Activated T-helper 9 cell treated with anti-CD3 and anti-CD28 coated beads, Interleukin-2, amount 50 U/mL, for 16 hours (primary cell): ENCODE measurements at places on chromosomes 7 and 10.

GRCh38 chr10:94138391-94138790 is 144.7 kb downstream of the PLCE1 start:
- DNase-seq = no peak

GRCh38 chr7:133775201-133775600 is 351.9 kb upstream of the LRGUK start:
- no peak for DNase-seq

- DNase-seq = peak; percentile 5
Measured at GRCh38 chr7:87058744-87059524, 520 bp downstream of the ELAPOR2 start.

- DNase-seq = peak; percentile 85
Measured at GRCh38 chr10:132452651-132453469, 55.9 kb downstream of the PWWP2B start.

DNA sequence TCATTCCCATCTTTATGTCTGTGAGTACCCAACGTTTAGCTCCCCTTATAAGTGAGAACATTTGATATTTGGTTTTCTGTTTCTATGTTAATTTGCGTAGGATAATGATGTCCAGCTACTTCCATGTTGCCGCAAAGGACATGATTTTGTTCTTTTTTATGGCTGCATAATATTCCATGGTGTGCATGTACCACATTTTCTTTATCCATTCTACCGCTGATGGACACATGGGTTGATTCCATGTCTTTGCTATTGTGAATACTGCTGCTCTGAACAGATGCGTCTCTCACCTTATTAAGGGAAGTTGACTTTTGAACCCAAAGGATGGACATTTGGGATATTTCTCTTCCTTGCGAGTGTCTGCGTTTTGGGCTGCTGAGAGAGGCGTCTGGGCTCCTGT is 50.2 kb downstream of the GTF2IRD1 start:
- no peak for DNase-seq

- DNase-seq = no peak
Measured at GRCh38 chr10:51000164-51000563, 74.1 kb upstream of the PRKG1 start.

DNA sequence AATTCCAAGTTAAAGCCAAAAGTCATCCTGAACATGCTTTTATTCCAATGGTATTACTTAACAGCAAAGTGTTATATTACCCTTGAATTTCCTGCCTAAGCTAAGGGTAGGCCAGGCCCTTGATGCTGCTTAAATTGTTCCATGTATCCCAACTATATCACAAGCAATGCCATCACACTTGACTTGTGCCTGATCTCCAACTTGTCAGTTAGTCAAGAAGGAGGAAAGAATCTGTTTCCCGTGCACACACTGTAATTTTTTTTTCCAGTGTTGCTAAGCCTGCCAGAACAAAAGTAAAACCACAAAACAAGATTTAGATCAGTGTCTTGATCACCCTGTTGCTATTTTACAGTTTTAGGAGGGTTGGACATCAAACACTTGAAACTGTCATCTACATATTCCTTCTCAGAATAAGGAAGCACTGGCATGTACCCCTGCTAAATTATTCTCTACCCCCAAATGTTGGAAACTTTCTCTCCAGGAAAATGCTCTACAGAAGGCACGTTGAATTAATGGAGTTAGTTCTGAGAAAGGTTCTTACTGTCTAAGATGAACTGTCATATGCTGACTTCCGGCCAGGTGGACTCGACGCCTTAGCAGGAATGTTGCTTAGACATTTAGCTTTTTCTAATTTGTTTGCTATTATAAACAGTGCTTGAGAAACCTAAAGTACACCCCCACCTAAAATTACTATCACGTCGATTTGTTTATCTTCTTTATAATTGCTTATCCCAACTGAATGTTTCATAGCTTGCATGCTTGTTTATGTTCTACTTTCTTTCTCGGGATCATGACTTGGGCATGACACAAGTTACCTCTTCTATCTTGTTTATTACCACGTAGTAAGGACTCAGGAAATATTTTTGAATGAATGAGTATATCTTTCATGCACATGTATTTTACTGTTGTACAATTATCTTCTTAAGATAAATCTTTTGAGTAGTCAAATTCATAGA is 105.5 kb upstream of the ZNF438 start:
- no peak for DNase-seq

DNA sequence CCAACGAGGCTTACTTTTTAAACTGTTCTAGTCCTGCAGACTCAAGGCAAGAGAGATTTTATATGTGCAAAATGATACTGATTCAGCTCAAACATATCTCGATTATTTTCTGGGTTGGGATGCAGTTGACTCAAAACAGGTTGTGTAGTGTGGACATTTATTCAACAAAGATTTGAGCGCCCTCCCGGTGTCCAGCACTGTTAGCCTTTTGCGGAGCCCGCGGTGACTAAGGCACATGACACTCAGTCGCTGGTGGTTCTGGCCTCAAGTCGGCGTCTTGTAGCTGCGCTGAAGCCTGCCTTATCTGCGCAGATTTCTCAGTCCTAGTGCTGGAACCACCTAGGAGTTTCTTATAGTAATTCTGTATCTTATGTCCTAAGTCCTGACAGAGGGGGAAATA is 938 bp upstream of the CADPS2 start:
- no peak for DNase-seq

DNA sequence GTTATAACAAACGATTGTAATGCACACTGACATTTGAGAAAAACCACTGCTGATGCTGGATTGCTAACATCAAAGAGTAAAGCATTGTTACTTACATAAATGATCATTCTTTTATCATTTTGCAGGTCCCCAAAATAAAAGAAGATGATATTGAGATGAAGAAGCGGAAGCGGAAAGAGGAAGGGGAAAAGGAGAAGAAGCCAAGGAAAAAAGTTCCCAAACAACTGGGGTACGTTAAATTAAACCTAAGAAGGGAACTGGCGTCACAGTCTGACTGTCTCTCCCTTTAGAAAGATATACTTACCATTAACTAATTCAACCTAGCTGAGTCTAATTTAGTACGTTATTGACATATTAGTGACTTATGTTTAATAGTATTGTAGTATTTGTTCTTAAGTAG is 28.1 kb downstream of the UBN2 start:
- no peak for DNase-seq

- DNase-seq = no peak
Measured at GRCh38 chr7:110502888-110503465, 588.0 kb upstream of the LRRN3 start.

- no peak for DNase-seq
Measured at GRCh38 chr7:111753968-111754367, 191.7 kb upstream of the IMMP2L start.

GRCh38 chr10:119755446-119755845 is 29.6 kb downstream of the INPP5F start:
- DNase-seq = no peak

GRCh38 chr10:78176320-78177317 is 143.0 kb downstream of the RPS24 start:
- DNase-seq = no peak

DNA sequence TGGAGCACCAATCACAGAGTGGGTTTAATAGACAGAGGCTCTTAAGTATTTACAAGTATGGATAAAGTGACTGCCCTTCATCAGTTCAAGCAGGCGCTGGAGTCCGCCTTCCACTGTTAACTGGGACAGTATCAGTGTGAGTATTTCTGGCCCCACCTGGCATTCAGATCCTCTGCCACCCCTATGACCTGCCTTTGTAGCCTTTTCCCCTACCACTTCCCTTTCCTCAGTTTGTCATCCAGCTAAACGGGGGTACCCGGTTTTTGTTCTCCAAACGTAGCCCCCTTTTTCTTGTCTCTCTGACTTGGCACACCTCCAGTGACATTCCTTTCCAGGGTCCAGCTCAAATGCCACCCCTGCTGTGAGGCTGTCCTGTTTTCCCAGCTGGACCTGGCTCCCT is 134.4 kb downstream of the SNX10 start:
- DNase-seq = no peak

- no peak for DNase-seq
Measured at GRCh38 chr7:132066761-132067171, 509.5 kb downstream of the PLXNA4 start.

- no peak for DNase-seq
Measured at GRCh38 chr7:149291036-149291780, 29.2 kb downstream of the ZNF783 start.

- no peak for DNase-seq
Measured at GRCh38 chr10:77279207-77279606, 358.4 kb downstream of the KCNMA1 start.

- no peak for DNase-seq
Measured at GRCh38 chr10:60917331-60918280, 26.4 kb downstream of the RHOBTB1 start.

GRCh38 chr10:4131407-4132215 is 346.6 kb upstream of the KLF6 start:
- no peak for DNase-seq

DNA sequence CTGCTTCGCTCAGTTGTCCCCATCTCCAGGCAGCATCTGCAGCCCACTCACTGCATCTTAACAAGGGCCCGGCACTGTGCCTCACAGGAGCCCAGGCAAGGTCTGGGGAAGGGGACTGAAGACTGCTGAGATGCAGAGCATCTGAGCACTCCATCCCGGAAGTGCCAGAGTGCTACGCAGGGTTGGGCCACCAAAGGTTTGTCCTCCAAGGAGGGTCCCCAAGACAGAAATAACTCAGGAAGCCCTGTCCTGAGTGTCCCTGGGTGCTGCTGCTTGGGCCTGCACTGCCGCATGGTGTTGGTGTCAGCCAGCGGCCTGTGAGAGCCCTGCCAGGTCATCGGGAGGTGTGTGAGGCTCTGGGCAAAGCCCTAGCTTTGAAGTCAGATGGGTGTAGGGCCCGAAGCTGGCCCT is 288.2 kb upstream of the ZMIZ1 start:
- no peak for DNase-seq

GRCh38 chr10:30027057-30028005 is 32.1 kb downstream of the JCAD start:
- peak; percentile 68 for DNase-seq

DNA sequence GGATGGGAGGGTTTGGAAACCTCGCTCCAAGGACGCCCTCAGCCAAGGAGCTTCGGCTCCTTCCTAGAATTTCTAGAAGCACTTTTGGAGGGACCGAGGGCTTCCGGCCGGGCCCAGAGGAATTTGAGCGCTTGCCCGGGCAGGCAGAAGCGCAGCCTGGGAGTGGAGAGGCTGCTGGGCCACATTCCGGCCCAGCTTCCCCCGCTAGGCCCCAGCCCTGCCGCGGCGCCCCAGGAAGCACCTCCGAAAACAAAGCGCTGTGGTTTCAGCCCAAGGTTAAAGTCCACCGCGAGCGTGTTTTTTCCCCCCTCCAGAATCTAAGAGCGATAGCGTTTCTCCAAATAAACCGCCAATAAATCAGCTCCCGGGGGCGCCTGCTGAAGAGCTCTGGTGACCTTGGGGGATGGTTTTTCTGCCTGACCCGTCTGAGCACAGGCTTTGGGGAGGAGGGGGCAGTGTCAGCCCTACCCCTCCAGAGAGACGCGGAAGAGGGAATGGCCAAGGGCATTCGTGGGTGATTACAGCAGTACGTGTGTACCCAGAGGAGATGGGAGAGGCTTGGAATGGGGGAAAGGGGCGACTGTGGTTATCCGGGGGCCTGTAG is 5.7 kb upstream of the TNRC18 start:
- DNase-seq = no peak

DNA sequence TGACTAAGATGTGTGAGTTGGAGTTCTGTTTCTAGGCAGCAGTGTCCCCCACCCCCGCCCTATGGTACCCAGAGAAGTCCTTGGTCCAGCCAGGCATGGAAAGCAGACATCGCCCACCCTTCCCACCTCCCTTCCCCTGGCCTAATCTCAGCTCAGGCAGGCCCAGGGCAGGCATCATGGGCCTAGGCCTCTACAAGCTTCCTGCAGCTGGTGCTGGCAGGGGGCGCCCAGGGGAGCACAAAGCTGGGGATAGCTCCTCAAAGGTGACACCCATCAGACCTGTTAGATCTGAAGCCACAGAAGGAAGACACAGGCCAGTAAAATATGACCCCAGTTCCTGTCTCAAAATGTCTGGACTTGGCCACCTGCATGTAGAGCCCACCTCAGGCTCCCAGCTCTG is 18.9 kb upstream of the UNC5B start:
- DNase-seq = no peak

DNA sequence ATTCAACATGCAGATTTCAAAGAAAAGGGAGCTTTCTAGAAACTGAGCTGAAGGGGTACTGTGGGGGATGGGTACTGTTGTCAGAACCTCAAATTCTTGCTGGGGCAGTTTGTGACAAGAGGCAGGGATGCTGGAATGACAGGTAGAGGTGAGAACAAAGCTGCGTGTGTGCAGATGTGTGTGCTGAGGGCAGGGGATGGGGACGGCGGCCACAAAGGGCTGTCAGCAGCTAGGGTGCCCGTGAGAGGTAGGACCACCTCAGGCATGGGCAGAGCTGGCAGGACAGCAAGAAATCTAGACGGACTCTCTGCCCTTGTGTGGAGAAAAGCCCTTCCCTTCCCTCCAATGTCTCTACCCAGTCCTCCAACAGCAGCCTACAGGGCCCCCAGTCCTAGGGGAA is 14.4 kb upstream of the BAZ1B start:
- DNase-seq = no peak

DNA sequence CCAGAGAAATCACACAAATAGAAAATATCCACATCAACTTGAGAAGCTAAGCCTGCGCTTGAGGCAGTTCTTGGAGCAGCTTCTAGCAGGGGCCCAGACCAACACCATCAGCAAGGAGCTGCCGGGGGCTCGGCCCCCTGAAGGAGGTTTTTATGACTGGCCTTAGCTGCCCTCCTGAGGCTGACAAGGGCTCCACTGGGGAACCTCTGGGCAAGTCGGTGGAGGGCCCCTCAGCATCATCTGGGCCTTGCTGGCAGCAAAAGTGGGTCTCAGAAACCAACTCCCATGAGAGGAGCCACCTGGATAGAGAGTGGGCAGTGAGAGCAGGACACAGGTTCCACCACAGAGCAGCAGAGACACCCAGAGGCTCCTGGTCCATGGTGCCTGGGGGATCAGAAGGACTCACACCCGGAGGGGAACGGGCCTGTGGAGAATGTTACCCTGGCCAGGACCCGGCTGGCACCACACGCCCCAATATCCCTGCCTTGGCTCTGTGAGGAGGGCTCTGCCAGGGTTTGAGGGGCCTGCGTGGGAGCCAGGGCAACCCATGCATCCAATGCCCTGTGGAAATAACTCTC is 55.9 kb downstream of the NEUROG3 start:
- no peak for DNase-seq

- DNase-seq = no peak
Measured at GRCh38 chr10:15879663-15880062, 19.4 kb upstream of the MINDY3 start.

DNA sequence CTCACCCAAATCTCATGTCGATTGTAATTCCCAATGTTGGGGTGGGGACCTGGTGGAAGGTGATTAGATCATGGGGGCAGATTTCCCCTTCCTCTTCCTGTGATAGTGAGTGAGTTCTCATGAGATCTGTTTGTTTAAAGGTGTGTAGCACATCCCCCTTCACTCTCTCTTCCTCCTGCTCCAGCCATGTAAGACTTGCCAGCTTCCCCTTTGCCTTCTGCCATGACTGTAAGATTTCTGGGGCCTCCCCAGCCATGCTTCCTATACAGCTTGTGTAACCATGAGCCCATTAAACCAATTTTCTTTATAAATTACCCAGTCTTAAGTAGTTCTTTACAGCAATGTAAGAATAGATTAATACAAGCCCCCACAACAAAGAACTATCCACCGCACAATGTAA is 109.9 kb upstream of the JAZF1 start:
- DNase-seq = no peak
